C1 segment of cervical spinal cord (tissue), 14 donors: ENCODE measurements at places on chromosomes 12 and 14.

- DNase-seq = no peak
Measured at GRCh38 chr14:69587389-69587788, 12.7 kb upstream of the CCDC177 start.

- no peak for DNase-seq
Measured at GRCh38 chr12:93970900-93971688, 177.3 kb upstream of the PLXNC1 start.

GRCh38 chr12:69022674-69023073 lies 89.7 kb upstream of the CPM start:
- DNase-seq = no peak

- no peak for DNase-seq
Measured at GRCh38 chr14:68768316-68768715, 24.6 kb downstream of the ZFP36L1 start.

- DNase-seq = no peak
Measured at GRCh38 chr14:76729258-76729657, 32.0 kb upstream of the VASH1 start.

DNA sequence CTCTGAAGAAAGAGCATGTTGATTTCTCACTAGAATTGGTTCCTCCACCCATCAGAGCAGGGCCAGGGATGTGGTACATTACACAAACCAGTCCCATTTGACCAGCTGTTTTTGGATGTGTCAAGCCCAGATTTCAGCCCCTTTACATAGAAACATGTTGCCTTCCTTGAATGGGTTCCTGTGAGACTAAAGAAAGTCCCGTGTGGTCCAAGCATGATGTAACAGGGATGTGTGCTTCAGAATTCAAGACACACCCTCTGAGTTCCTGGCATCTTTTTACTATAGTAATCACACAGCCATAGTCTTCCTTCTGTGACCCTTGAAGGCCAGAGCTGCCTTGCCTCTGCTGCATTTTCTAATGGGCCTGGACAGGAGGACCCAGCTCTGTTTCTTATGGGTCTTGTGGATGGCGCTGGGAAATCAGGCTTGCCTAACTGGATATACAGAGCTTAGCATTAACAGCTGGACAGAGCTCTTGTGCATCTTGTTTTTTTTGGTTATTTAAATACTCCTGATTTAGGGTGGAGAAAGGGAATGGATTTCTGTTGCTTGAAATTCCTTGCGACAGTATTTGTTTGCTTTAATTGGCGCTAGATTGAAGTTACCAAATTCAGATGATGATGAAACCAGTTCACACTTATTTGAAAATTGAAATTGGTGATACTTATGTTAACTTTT lies 341.0 kb downstream of the ZFP36L1 start:
- no peak for DNase-seq

DNA sequence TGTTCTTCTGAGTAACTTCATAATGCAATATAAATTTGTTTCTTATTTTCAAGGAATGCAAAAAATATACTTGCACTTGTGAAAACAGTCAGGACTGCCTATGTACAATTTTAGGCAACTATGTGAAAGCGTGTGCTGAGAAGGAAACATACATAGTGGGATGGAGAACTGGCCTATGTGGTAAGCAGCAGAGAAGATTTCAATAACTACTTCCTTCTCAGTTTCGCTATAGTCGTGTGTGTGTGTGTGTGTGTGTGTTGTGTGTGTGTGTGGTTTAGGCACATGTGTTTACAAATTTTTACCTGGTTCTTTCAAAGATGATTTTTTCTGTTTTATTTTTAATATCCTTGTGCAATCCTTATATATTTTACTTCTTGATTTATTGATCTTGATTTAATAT lies 211.8 kb downstream of the LRRK2 start:
- DNase-seq = no peak

DNA sequence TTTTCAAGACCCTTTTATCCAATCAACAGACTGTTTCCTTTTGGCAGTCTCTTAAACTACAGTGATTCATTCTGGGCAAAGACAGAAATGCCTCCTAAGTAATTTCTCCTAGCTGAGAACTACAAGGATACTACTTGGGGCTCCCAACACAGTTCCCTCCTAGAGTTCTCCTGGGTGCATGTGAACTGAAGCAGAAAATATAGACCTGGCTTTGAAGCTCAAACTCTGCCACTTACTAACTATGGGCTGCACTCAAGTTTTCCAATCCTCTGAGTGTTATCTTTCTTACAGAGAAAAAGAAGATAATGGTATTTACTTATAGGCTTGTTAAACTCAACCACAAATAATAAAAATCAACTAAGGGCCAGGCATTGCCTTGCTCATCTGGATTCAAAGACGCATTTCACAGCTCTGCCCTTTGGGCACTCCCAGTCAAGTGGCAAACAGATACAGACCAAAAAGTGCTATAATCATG lies 97.6 kb downstream of the EFCAB11 start:
- DNase-seq = no peak

DNA sequence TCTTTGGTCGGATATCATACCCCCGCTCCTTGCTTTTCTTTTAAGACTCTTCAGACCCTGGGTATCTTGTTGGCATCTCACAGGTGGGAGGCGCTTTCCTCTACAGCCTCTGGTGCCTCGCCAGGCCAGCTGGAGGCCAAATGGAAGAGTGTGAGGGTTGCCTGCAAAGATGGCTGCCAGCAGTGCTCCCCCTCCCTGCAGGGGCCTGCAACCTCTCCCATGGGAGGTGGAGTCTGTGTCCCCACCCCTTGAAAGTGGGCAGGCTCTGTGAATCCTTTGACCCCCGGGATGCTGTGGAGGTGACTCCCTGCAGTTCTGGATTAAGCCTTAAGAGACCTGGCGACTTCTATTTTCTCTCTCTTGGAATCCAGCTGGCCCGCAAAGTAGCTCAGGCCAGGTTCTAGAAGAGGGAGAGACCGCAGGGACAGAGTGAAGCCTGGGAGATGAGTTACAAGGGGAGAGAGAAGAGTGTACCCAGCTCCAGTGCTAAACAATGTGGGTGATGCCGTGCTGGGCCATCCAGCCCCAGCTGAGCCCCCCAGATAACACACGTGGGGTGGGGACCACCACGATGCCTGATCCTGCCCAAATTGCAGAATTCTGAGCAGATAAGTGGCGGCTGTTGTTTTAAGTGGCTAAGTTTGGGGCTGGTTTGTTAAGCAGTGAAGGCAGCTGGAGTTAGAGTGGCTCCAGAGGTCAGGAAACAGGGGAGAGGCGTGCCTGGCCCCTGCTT lies 37.9 kb upstream of the NCOR2 start:
- no peak for DNase-seq

GRCh38 chr12:13379531-13380188 lies 183.1 kb downstream of the EMP1 start:
- no peak for DNase-seq

DNA sequence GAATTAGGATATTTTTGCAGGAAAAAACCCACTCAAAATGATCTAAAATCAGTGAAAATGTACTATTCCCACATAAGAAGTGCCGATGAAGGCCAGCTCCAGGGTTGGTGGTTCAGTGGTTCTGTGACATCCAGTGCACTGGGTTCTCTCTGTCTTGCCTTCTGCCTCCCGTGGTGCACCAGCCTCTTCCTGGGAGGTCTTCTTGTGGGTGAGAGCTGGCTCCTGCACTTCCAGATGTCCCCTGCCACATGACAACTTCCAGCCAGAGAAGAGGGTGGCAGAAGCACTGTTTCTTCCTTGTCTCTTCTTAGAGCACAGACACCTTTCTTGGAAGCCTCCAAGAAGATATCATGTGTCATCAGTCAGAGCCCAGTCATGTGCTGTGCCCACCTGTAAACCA lies 170.9 kb downstream of the PELI2 start:
- DNase-seq = no peak
